ENCODE measurements at places on chromosomes 1 and 21. TPM values are rescaled to one million over a fixed set of nuclear protein-coding genes. Genes with fewer than 3 reads are reported as not detected.

GRCh38 chr1:2466958-2467554, 9.0 kb upstream of the PLCH2 start:
- DNase-seq = no peak

DNA sequence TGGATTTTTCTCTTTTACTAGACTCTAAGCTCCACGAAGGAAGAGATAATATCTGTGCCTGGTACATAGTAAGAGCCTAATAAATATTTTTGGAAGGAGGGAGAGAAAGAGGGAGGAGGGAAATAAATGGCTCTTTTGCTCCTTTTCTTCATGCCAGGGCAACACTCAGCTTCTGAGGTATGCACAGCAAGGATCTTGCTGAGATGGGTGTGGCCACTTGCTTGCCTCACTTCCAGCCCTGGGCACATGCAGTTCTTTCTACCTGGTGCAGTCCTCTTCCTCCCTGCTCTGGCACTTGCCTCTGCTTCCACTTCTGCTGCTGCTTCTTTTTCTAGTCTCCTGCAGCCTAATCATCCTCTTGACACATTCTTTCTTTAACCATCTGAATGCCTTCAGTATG, 148.1 kb downstream of the FGGY start:
- peak; percentile 80 for DNase-seq

DNA sequence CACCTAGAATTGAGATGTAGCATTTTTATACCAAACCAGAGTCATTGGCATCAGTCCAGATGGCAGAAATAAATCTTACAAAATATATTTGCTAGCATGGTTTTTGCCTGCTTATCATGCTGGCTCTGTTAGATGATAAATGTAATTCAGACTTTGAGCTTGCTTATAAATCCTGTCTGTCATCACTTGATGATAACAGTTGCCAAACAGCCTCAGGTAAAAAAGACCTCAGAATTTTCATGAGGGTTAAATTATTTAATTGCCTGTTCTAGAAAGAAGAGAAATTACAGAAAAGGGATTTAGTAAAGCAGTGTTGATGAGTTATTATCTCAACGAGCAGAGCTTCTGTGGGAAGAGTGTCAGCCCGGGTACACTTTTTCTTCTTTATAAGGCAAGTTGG, 83.3 kb downstream of the FNBP1L start:
- no peak for DNase-seq

Gene LIN28A
- total RNA-seq = not detected

Gene TNFRSF1B
- 139 TPM for total RNA-seq

Gene LAMC2
- total RNA-seq = 1.1 TPM

Gene PRRX1
- total RNA-seq = 123 TPM

Data from ascending aorta (tissue), 2 donors.